ENCODE measurements at places on chromosomes 7 and 10. TPM values are rescaled to one million over a fixed set of nuclear protein-coding genes. Genes with fewer than 3 reads are reported as not detected.

Gene CALML5
- not detected for total RNA-seq

- DNase-seq, result no peak
Observed at GRCh38 chr7:132930881-132931280, 151.0 kb downstream of the CHCHD3 start.

- DNase-seq, result no peak
Observed at GRCh38 chr10:125521721-125522680, 161.0 kb downstream of the TEX36 start.

Gene MCM10
- total RNA-seq, result 75.1 TPM

Gene NME8
- not detected for total RNA-seq

DNA sequence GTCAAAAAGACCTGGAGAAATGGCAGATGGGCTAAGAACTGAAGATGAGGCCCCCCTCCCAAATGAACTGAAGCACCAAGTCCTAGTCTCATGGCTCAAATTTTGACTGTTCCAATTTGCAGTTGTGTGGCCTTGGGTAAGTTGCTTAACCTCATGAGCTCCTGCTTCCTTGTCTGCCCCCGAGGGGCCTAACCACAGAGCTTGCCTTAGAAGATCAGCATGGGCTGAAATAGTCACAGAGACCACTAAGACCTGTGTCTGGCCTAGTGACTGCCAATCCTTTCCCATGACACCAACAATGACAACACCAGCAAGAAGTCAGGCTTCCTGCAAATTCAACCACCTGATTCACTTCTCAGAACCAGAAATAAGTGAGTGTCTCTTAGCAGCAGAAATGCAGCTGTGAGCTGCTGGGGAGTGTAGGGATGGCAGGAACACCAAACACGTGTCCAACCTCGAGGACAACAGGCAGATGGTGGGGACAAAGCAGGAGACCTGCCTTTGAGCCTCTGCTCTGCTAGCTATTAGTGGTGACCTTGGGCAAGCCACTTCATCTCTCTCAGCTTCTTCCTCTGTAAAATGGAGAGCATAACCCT lies 23.7 kb downstream of the CRHR2 start:
- no peak for DNase-seq

Gene SEMA3D
- not detected for total RNA-seq

GRCh38 chr10:31484431-31485135 lies 165.6 kb downstream of the ZEB1 start:
- DNase-seq, result no peak

Gene ARHGAP22
- not detected for total RNA-seq

Gene HYAL4
- total RNA-seq, result not detected

- DNase-seq, result no peak
Observed at GRCh38 chr7:43764039-43764761, 5.7 kb downstream of the BLVRA start.

DNA sequence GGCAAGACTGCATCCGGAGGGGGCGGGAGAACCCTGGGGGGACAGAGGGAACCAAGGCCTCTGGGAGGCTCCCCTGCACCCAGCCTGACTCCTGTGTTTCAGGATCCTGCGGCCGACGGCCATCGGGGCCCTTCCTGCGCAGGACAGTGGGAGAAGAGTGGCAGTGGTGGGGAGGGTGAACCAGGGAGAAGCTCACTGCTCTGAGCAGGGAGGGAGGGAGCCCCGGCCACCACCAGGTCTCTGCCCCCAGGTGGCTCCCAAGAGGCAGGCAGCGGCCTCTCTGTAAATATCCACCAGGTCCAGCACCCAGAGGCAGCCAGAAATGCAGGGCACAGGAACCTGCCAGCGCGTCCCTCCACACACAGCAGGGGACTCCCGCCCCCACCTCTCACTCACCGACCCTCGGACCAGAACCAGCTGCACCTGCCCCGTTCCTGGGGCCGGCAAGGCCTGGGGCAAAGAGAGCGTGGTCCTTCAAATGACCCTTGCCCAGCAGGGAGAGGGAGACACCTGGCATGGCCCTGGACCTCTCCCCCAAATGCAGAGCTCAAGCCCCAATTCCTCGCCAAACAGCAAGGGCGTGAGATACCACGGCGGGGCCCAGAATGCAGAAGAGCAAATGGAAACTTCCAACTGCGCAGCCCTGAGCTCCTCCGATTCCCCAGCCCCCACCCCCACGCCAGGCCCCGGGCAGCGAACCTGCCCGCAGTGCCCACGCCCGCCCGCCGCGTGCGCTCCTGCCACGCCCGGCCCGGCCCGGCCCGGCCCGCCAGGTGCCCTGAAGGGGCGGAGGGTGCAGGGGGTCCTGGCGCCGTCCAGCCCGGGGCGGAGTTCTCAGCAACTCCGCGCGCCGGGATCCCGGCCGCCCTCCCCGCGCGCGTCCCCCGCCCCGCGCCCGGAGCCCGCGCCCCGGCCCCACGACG lies 805 bp downstream of the RASGEF1A start:
- DNase-seq, result peak; percentile 68

GRCh38 chr10:100021322-100021721 lies 11.6 kb upstream of the DNMBP start:
- DNase-seq, result no peak

DNA sequence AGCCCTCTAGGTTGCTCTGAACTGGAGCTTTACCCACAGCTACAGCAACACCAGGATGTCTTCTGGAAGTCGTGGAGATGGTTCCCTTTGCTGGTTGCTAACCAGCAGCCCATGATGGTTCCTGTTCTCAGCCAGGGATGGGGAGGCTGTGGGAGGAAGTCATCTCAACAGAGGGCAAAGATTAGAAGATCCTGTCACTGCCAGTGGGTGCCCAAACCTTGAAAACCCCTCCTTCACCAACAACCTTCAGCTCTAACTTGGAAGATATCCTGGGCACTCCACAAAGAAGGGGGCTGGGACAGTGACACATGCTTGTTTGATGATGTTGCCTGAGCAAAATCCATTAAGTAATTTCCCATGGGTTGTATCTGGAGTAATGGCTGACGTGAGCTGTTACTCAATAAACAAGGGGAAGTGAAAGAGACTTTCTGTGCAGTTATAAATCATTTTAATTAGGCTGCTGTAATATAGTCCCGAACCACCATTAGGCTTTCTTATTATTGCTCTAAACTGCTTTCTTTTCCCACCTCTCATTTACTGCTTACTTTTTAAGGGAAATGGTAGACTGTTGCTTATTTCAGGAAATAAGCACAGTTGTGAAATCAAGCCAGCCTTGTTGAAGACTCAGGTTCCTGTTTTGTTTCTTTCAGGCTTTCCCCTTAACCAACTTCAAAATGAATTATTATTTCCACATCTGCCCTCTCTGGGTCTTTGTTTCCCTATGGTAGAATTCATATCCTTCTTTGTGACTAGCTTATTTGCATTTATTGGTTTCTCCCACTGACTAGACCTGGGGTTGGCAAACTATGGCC lies 124.8 kb downstream of the PPP1R17 start:
- no peak for DNase-seq

GRCh38 chr10:108598320-108598695 lies 1325.0 kb downstream of the XPNPEP1 start:
- DNase-seq, result no peak

DNA sequence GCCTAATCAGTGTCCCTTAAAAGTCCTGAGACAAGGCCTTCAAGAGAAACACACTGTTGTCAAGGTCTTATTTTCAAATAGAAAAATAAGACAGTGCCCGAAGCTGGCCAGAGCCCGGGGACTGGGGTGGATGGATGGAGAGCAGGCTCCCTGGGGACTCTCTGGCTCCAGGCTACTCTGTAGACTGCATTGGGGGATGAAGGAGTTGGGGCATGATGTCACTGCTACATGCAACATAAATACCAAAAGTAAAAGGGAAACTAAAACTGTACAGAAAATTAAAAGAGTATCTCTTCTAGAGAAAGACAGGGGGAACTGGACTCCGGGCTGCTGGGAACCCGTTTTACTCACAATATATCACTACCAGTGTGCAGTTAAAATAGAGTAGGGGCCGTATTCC lies 629.8 kb downstream of the KCNMA1 start:
- DNase-seq, result no peak

- no peak for DNase-seq
Observed at GRCh38 chr7:35716038-35716803, 21.3 kb upstream of the HERPUD2 start.

Gene OR2A42
- total RNA-seq, result not detected

DNA sequence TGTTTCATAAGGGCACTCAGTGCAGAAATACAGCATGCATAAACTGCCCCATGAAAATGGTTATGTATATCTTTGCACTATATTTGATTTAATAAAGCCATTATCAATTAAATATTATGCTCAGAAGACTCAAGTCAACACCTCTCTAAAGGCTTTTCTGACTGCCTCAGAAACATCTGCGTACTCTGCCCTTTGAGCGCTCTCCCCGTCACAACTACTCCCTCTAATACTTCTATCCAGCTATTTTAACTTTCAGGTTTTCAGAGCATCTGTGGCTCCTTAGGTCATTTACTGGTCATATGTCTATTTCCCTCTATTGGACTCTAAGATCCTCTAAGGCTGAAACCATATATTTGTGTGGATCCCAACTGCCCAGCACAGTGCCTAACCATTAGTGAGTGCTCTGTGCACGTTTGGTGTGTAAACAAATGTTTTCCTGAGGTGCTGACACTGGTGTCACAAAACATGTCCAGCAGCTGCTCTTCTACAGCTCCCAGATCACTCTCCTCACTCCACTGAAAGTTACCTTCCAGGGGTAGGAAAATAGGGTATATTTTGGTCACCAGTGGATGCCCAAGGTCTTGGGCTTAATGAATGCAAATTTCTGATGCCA lies 179.1 kb downstream of the BTAF1 start:
- DNase-seq, result no peak

- no peak for DNase-seq
Observed at GRCh38 chr10:129258283-129258923, 208.6 kb upstream of the MGMT start.

Gene DPCD
- total RNA-seq, result 3.7 TPM

Gene NFKB2
- total RNA-seq, result 199 TPM

- no peak for DNase-seq
Observed at GRCh38 chr10:131936294-131936693, 35.5 kb downstream of the PPP2R2D start.

GRCh38 chr10:70753841-70754621 lies 31.1 kb downstream of the TBATA start:
- no peak for DNase-seq

DNA sequence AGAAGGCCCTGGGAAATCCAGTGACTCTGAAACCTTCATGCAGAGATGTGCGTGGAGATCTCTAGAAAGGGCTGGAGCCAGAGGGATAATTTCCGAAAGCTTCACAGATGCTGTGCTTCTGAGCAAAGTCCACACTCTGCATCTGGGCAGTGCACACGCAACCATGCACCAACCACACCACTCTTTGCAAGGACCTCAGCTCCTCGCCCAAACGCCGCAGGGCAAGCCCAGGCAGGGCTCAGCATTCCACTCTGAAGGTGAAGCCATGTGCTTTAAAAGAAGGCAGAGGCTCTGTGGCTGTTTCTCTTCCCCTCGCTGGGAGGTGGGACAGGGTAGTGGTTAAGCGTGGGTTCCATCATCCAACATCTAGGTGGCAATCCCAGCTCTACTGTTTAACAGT lies 48.4 kb downstream of the ASB13 start:
- no peak for DNase-seq

Gene SSMEM1
- not detected for total RNA-seq

DNA sequence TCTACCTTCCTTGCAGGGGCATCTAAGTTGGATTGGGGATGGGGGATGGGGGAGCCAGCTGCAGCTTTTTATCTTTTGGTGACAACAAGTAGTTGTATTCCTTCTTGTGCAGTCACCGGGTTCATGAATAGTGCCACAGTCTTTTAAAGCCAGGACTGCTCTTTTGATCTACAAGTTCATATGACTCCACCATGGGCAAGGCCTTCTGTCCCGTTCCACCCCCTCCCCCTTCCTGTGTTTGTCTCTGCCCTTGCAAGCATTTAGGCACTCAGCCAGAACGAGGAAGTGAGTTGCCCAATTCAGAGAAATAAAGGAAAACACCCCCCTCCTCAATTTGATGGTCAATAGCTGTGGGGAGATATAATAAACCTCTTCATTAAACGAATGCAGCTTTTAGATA lies 44.8 kb upstream of the EGR2 start:
- no peak for DNase-seq

DNA sequence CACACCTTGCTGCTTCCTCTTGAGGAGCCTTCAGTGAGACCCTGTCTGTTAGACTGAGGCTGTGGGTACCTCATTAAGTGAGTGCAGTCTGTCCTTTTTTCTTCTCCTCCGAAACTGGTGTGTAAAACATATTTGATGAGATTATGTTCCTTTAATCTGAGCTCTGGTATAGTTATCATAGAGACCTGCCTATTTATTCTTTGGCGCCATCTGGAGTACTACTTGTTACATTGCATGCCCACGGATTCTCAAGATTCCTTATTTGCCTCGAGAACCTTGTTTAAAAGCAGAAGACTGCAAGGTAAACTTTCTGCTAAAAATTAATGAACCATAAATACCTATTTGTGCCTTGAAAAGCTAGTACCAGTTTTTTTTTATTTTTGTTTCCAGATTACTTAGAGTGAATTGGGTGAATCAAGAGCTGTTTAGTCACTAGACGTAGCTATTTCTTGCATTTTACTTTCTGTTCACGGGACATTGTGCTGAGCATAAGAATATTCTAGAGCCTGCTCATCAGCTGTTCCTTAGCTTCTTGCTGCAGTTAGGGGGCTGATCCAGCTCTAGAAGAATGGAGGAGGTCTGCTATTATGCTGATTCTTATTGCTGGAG lies 16.9 kb upstream of the STMP1 start:
- DNase-seq, result no peak

DNA sequence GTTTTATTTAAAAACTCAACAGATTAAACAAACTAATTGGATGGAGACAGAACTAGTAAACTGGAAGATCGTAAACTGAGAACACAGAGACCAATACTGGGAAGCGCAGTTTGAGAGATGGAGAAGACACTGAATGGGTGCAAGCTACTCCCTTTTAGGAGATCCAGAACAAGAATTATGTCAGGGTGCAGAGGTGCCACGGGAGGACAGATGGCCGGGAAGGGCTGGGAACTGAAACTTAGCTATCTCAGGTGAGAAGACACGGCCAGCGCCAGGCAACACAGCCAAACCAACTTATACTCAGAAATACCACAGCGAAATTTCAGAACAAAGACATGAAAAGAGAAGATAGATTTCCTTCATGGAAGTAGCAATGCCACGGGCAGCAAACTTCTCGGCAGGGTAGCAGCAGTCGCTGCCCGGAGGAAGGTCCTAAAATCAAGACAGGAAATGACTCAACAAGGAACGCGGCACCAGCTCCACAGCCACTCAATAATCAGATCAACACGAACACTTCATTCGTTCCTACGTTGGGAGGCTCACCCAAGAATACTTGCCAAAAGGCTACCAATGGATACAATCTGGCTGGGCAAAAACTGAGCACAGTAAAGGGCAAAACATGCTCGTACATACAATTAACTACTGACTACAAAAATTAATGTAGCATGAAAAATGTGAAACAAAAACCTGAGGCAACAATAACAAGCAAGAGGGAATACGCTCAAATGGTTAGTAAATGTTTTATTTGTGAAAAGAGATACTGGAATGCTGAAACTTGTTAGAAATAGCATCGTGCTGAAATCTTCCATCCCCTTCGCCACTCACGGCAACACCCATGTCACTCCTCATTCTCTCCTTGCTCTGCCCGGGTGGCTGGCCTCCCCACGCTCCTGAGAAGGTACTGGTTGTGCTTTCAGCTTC lies 2.2 kb upstream of the LRRC27 start:
- peak; percentile 67 for DNase-seq

Data from activated CD8-positive, alpha-beta memory T cell treated with anti-CD3 and anti-CD28 coated beads, Interleukin-2, amount 10 ng/mL, durations not matched to agents 7 days and 5 days (primary cell).